ENCODE measurements at places on chromosomes 2 and 18.
A peak's percentile ranks its signal among the peaks of the same experiment; 100 is the strongest.

DNA sequence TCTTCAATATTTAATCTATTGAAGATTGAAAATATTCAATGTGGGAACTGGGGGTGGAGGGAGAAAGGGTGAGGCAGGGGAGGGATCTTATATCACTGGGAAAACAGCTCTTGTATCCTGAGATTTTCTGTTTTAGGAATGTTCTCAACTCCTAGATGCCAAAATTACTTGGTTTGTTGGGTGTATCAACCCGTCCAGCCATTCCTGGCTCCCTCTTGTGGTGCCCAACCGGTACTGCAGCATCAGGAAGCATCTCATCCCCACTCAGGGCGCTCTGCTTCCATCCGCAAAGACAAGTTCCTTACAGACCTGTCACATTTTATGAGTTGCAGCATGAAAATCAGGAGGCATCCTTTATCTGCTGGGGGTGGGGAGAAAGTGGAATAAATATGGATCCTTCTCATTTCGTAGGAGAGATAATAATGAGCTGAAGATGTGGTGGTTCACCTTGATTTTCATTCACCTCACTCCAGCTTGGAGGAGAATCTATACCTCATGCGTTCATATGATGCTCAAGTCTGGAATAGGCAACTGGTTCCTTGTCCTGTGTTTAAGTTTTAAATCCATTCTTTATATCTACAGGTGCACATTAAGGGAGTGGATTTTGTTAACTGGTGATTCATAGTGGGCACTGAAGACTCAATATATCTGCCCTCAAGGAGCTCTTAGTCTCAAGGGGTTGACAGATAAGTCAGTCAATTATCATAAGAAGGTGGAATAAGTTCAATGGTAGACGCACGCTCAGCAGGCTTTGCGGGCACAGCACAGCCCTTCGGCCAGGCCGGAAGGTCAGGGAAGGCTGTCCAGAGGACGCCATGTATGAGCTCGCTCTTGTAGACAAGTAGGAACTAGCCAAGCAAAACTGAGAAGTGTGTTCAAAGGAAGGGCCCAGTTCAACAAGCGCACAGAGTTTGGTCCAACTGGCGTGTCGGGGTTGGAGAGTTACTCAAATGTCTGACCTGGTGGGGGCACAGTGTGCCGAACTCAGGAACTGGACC, 127.3 kb downstream of the RNF144A start:
- DNase-seq, result peak; percentile 48

DNA sequence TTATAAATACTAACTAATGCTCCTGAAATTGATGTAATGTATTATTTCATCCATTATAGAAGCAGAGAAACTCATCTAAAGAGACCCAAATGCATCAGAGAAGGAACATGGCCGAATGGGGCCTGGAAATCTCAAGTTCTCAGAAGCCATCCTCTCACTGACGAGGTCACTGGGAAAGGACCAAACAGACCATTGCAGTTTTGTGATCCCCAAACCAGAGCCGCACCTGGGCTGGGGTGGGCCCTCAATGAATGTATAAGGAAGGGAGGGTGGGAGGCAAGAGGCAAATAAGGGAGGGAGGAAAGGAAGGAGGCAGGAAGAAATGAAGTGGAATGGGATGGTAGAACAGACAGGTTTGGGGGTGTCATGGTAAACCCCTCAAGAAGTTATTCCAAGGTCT, 245.3 kb upstream of the ID2 start:
- DNase-seq, result no peak

- no peak for DNase-seq
These were observed 508.0 kb downstream of the BCL11A start for GRCh38 chr2:60045456-60045855.

- no peak for DNase-seq
These were observed 70.1 kb downstream of the XDH start for GRCh38 chr2:31344447-31344846.

DNA sequence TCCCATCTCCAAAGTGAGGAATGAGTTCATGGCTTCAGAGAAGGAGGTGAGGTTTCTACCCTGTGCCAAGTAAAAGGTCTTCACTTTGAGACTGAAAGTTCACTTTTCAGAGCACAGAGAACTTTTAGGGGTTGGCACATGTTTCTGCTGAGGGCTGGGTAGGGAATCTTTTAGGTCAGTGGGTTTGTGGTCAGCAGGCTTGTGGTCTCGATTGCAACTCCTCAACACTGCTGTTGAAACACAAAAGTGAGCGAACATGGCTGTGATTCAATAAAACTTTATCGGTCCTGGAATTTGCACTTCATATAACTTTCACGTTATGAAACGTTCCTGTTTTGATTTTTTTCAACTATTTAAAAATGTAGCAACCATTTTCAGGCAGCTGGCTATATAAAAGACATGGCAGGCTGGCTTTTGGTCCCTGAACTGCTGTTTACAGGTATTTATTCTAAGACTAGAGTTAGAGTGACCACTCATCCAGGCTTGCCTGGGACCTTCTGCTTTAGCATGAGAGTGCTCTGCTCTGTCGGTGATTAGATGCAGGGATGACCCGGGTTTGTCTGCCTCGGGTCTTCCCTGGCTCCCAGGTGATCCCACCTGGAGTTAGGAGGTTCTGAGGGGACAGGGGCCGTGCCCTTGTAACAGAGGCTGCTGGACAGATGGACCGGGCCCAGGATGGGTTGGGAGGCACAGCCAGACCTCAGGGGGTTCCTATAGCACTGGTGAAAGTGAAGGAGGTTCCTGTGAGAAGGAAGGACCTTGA, 62.7 kb upstream of the TAF1B start:
- no peak for DNase-seq

GRCh38 chr2:234290671-234291070, 206.2 kb downstream of the ARL4C start:
- DNase-seq, result no peak

GRCh38 chr2:163675388-163675787, 60.4 kb downstream of the FIGN start:
- no peak for DNase-seq

GRCh38 chr2:143259368-143259958, 130.2 kb downstream of the ARHGAP15 start:
- peak; percentile 64 for DNase-seq

- peak; percentile 4 for DNase-seq
These were observed 111.6 kb downstream of the ATL2 start for GRCh38 chr2:38265461-38265860.

GRCh38 chr18:79804130-79804787, 6.5 kb downstream of the KCNG2 start:
- no peak for DNase-seq

DNA sequence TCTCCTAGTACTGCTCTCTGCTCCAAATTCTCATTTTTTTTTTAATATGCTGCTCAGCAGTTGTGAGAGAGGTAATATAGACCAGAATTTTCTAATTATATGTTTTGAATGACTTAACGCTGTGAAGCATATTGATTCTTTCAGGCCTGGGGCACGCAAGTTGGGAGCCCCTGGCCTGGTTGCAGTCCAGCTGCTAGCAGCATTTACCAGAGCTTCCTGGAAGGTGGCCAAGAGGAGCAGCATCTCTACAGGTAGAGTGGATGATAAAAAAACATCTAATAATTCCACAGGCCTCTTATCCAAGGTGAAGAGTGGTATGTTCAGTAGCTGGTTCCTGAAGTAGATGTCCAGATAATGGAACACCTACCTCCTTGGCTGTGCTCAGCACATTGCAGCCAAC, 7.3 kb upstream of the UGP2 start:
- DNase-seq, result no peak

- no peak for DNase-seq
These were observed 138.8 kb downstream of the TRIB2 start for GRCh38 chr2:12855508-12855907.

DNA sequence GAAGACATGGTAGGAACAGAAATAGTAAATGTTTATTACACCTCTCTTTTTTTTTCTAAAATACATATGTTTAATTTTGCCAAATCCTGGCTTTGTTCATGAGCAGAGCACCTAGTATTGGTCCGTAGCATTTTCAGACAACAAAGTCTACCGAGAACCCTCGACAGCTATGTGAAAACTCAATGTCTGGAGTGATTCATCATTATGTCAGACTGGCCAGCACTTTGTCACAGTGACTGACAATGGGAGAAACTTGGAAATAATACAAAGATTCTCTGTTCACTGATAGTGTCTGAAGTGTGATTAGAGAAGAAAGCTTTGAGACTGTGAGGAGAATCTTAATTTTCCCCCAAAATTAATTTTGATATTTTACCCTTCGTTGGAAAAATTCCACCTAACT, 143.0 kb downstream of the HNMT start:
- no peak for DNase-seq

DNA sequence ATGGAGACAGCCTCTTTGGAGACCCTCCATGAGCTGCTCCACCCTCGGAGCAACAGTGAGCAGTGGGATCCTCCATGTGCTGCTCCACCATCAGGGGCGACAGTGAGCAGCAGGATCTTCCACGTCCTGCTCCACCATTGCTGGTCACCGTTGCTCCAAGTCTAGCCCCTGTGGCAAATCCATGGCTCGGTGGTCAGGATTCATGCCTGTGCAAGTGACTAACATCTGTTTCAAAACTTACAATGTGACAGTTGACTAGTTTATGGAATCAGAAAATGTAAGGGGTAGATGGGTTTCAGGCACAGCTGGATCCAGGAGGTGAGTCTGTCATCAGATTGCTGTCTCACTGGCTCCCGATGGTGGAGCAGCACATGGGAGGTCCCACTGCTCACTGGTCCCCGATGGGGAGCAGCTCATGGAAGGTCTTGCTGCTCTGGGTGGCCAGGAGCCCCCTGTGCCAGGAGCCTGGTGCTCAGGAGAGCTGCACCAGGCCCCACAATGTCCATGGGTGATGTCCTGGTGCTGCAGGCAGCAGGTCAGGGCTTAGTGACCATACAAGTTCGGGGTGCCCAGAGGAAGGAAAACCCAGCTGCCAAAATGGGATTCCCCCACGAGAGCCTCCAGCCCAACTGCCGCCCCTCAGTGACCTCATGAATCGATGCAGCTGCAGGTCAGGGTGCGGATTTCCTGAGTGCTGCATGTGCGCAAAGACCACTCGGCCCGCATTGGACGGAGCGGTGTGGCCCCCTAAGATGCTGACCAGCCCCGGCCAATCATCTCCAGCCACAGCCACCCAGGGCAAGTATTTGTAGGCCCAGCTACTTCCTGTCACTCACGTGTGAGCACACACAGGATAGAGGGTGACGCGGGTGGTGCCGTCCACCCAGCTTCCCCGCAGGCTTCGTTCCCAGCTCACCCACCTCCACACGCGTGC, 116.5 kb upstream of the OTOS start:
- no peak for DNase-seq

- DNase-seq, result no peak
These were observed 45.4 kb upstream of the RHOB start for GRCh38 chr2:20401489-20401835.

- DNase-seq, result peak; percentile 1
These were observed 479.3 kb downstream of the CPS1 start for GRCh38 chr2:211035548-211036185.

DNA sequence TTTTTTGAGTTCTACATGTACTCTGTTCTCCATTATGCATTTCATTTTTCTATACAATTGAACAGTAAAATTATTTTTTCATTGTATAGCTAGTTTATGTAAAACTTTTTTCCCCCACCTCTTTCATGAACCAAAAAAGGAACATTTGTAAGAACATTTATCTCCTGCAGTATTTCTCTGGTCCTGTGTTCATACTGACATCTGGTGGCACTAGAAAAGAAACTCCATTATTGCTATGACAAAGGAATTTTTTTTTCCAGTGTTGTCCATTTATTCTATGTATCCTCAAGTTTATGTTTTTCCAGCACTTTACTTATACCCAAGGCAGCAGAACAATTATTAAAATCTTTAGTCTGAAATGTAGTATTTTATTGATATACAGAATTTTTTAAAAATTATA, 27.4 kb upstream of the CHAC2 start:
- peak; percentile 33 for DNase-seq

- DNase-seq, result no peak
These were observed 26.3 kb downstream of the FN1 start for GRCh38 chr2:215409331-215410127.

GRCh38 chr2:8403876-8404275, 278.0 kb upstream of the ID2 start:
- no peak for DNase-seq

DNA sequence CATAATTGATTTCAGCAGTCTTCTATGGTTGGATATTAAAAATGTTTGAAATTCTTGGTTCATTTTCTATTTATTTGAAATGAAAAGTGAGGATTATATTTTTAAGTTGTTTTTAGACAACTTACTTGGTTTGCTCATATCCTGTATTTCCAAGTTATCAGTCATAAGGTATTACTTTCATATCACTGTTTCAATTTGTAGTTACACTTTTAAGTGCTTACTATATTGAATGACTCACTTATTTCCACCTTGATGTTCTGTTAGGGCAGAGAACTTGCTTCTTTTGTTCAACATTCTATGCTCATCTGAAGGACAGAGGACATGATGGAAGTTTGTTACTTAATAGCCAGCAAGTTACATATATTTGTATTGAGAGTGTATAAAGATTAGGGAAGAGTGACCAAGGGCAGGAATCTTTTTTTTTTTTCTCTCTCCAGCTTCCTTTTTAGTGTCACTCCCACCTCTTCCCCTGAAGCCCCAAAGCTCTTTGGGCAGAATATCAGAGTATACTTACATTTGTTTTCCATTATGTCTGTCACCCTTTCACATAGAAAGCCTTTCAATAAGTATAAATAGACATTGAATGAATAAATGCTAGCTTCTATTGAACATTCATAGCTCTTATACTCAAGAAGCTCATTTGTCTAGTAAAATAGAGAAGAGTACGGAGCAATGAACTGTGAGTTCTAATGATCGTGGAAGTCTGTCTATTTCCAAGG, 28.1 kb downstream of the PIK3C3 start:
- DNase-seq, result no peak

GRCh38 chr18:24600076-24600654, 139.7 kb downstream of the HRH4 start:
- peak; percentile 65 for DNase-seq

GRCh38 chr2:205161156-205161839, 521.0 kb upstream of the NRP2 start:
- DNase-seq, result peak; percentile 41

- peak; percentile 39 for DNase-seq
These were observed 137.7 kb downstream of the PXDN start for GRCh38 chr2:1606421-1607235.

DNA sequence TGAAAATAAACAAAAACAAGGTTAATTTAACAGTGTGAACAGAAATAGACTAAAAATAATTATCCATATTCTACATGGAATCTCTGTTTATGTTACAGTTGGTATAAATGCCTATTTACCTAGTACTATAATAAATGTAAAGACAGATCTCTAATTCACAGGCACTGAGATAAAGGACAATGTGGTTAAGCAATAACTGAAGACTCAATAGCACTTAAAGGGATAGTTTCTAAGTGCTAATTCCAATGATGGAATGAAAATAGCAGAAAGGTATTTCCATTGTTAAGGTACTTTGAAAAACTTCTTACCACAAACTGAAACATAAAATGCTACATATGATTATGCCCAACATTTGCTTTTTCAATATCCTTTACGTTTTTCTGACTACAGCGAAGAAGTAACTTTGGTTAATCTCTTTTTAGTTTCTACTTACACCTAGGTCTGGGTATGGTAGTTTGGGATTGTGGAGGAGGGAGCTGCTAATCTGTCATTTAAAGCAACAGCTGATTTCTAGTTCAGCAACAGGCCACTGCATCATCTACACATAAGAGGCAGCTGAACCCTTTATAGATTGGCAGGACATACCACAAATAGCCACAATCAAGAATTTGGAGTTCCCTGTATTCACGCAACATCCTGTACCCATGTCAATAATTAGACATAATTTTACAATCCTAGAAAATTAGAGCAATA, 27.2 kb downstream of the MAP4K3 start:
- DNase-seq, result no peak

All from fibroblast of skin of abdomen (primary cell).